ENCODE measurements at places on chromosomes 12 and 14.
A peak's percentile ranks its signal among the peaks of the same experiment; 100 is the strongest.

- no peak for DNase-seq
Observed at GRCh38 chr14:96064866-96065265, 25.7 kb downstream of the C14orf132 start.

- no peak for DNase-seq
Observed at GRCh38 chr14:93490001-93490400, 59.3 kb downstream of the UNC79 start.

DNA sequence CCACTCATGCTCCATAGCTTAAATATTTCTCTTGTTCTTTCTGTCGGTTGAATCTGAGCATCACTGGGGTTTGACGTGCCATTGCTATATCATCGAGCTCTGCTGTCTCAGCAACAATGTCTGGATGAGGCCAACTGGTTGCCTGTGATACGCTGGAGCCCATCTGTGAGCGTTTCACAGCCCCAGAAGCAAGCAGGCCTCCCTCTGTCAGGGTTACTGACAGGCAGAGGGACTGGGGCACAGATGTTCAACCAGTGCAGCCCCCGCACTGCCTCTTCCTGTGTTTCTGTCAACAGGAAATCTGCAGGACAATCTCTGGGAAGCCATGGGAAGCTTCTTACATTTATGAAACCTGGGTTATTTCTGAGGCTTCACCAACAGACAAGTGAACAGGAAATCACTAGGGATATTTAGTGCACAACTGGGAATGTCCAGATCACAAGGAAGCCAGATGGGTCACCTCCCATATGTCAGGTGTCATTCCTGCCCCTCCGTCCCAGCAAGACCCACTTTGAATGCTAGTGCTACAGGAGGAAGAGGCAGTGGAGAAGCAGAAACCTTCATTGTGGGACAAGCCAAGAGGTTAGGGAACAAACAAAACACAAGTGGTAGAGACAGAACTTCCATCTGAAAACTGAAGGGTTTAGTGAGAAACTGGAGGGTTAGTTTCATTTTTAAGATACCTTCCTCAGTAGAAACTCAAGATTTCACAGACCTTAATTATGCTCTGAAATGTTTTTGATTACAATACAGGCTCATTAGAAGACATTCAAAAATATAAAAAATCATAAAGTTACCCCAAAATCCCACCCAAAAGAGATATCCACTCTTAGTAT is 24.1 kb downstream of the DMAC2L start:
- DNase-seq = peak; percentile 96

GRCh38 chr12:108804271-108804953 is 53.0 kb downstream of the SSH1 start:
- DNase-seq = no peak

- DNase-seq = no peak
Observed at GRCh38 chr14:65920996-65921395, 508.5 kb downstream of the FUT8 start.

DNA sequence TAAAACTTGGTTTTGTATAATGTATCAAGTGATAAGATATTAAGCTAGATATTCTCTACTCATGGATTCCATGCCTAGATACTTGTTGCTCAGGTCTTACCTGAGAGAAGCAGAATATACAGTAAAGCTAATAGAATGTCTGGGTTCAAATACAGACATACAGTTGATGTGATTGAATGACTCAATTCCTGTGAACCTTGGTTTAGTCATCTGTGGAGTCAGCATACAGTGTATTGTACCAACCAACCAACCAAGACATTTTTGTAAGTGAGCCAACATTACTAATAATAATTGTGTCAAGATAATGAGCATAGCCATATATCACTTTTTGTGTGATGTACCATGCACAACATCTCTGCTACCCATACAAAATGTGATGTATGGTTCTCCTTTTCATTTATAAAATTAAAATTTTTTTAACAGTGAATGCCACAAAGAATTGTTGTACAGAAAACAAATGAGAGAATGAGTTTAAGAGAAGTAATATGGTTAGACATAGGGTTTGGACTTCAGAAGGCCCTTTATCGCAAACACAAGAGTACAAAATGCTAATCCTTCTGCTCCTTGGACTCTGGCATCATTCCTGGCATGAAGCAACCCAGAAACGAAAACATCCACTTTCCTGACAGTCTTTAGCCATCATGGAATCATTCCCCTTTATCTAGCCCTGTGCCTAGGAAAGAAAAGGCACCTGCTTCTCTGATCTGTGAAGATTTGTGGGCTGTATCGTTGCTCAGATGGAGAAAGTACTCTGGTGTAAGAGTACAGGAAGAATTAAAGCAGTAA is 977.2 kb upstream of the USP15 start:
- DNase-seq = no peak

DNA sequence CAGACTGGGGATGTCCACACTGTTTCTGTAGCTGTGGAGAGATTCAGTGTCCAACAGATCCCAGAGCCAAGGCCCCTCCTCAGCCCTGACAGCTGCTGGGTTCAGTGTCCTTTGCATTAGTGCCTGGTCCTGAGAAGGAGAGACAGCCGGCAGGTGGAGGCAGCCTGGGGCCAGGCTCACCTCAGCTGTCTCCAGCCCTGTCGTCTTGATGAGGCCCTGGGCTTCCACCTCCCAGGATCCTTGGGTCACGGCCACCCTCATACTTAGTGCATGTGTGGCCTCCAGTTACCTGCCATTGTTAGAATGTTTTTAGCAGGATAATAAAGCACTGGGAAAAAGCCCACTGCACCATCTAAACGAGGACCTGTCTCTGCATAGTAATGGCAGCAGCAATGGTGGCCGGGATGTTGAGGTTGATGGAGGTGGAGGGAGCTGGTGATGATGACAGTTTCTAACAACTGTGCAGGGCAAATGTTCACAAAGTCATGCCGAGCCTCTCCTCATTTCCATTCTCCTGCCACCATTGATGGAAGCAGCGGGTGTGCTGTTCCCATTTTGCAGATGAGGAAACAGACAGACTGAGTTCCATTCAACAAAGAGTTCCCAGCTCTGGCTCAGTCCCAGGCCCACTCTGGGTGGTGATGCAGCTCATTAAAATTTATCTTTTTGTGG is 17.7 kb downstream of the ASB2 start:
- no peak for DNase-seq

DNA sequence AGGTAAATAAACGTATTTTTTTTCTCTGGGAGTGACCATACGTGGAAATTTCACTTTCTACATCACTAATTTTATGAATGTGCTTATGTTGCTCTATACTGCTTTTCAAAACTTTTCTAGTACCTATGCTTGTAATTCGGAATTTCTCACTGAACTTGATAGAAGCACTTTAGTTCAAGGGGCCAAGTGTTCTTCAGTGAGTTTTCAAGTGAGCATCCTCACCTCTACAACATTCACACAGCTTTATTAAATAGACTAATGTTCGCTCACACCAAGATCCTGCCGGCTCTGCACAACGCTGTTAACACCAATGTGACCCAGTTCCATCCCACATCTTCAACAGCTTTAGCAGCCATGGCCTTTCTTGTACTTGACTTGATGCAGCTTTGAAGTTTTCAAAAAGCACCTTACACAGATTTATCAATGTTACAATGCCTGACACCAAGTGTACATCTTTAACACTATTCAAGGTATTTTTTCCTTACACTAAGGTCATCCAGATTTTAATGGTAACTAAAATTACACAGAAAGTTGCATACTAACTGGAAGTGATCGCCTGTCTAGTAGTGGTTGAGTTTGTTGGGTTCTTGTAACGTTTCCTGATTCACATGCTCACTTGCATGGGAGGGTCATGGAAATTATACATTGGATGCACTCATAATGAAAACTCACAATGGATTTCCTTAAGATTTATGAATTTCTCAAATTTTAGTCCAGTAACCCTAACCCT is 4.5 kb downstream of the UBC start:
- DNase-seq = no peak

DNA sequence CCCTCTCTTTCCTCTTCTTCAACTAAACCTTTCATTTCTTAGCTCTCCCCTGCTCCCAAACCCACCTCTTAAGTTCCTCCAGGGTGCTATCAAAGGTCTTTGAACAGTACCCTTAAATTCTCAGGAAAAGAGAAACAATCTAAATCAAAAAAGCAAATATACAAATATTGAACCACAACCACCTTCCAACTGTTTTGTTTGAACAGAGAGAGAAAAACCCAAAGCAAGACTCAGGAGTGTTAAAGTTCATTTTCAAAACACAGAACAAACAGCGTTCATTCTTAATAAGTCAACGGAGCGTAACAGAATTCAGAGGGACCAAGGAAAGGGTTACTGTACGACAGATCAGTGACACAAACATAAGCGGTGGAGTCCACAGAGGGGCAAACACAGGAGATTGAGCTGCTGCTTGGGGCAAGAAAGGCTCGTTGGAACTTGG is 73.3 kb downstream of the NDUFA12 start:
- no peak for DNase-seq

DNA sequence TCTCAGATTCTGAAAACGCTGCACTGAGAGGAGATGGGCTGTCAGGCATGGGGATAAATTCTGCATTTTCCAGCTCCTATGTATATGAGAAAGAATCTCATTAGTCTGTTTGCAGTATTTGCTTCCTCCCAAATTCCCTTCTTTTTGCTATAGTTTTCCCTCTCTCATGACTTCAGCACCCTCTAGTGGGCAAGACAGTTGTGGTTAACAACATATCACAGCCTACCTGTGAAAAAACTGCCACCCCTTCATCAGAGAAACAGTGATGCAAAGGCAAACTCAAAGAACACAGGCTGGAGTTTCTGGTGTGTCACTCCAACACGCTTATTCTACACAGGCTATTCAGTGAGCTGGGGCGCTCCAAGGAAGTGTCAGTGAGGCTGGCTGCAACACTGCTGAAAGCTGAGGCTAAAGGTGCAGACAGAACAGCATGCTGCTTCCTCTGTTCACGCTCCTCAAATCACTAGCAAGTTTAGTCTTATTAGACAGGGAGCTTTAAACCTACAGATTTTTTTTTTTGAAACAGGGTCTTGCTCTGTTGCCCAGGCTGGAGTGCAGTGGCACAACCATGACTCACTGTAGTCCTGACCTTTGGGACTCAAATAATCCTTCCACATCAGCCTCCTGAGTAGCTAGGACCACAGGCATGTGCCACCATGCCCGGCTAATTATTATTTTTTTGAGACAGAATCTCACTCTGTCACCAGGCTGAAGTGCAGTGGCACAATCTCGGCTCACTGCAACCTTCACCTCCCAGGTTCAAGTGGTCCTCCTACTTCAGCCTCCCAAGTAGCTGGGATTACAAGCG is 19.3 kb downstream of the ZC2HC1C start:
- peak; percentile 93 for DNase-seq

- peak; percentile 96 for DNase-seq
Observed at GRCh38 chr14:50335389-50335788, 23.3 kb downstream of the DMAC2L start.

GRCh38 chr12:54356228-54356627 is 8.1 kb downstream of the GPR84 start:
- DNase-seq = no peak

- DNase-seq = no peak
Observed at GRCh38 chr14:94679106-94679810, 67.1 kb downstream of the SERPINA3 start.

GRCh38 chr12:39402922-39403321 is 40.0 kb downstream of the KIF21A start:
- DNase-seq = no peak

DNA sequence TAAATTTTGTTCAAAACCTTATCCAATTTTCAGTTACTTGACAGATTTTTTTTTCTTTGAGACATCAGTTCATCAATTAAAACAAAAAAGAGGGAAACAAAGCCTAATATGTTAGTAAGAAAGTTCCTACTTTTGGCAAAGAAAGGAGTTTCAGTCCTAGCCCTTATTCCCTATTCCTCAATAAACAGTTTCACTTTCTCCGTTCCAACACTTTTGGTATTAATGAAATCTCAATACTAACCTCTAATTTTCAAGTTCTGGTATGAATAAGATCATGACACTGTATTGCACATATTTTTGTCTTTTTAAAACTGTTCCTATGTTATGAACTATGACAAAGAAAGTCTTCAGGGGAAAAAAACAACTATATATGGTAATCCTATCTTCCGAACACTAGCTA is 48.4 kb downstream of the RPS6KA5 start:
- no peak for DNase-seq

GRCh38 chr14:74326369-74327152 is 21.7 kb upstream of the VRTN start:
- DNase-seq = peak; percentile 21

DNA sequence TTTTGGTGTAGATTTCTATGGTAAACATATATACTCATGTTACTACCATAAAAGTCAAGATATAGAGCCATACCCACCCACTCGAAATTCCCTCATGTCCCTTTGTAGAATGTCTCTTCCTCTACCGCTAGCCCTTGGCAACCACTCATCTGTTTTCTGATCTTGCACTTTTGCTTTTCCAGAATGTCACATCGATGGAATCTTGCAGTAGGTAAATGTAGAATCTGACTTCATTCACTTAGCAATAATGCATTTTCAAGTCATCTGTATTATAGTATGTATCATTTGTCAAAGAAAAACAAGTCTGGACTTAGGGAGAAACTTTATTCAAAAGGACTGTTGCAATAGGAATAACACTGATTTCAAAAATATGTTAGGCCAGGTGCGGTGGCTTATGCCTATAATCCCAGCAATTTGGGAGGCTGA is 19.3 kb upstream of the CLEC2D start:
- no peak for DNase-seq

GRCh38 chr12:54631988-54632728 is 2.5 kb downstream of the LACRT start:
- DNase-seq = no peak

- DNase-seq = peak; percentile 54
Observed at GRCh38 chr12:6532051-6532926, 2.0 kb upstream of the GAPDH start.

DNA sequence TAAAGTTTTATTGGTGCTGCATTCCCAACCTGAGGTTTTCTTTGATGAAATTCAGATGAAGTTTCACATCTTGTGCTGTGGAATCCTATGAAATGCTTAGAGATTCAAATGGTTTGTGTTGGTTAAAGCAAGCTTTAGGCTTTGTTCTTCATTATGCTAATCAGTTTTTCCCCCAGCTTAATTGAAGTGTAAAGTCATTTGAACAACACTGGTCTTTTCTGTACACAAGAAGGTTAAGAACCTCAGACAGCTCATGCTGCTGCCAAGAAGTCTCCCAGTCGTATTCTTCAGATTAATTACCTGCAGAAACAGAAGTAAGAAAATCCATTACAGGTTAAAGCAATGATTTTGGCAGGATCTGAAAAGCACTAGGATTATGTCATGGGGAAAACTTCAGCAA is 48.9 kb downstream of the EML1 start:
- DNase-seq = no peak

- DNase-seq = no peak
Observed at GRCh38 chr14:62800577-62800976, 244.7 kb downstream of the KCNH5 start.

DNA sequence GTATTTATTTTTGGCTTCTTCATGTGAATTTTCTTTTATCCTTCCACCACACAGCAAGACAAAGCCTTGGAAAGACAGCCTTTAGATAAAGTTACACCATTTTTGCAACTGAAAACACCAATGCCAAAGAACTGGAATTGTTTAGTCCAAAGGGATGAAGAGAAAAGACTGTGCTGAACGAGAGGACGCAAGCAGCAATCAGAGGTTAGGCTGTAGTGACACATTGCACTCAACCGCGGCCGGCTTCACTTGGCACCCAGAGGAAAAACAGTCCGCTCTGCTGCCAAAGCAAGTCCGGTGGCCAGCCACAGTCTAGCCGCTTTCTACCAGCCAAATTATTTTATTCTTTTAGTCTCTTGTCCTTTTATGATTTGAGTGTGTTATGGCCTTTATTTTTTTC is 49.1 kb upstream of the KCNJ8 start:
- no peak for DNase-seq

GRCh38 chr14:76499399-76499798 is 123.5 kb downstream of the ESRRB start:
- DNase-seq = no peak

- no peak for DNase-seq
Observed at GRCh38 chr14:102626530-102626929, 34.1 kb downstream of the RCOR1 start.
